ENCODE measurements at places on chromosomes 5 and 9.

DNA sequence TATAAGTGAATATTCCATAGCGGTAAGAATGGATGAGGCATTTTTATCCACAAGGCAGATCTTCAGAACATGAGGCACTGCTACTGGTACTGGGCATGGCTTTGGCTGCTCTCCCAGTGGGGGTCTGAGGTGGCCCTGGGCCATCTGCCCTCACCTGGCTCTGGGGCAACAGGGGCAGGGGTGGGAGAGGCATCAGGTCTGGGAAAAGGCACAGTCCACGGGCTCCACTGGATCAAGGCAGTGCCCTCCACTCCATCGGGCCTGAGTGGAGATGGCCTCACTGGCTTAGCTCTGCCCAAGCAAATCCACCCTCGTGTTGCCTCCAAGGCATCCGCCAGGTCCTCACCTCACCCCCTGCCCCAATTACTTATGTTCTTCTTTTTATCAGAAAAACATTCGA is 10.9 kb upstream of the NKD2 start:
- DNase-seq, result no peak

GRCh38 chr5:116864157-116864837 is 289.7 kb upstream of the SEMA6A start:
- peak; percentile 64 for DNase-seq

- DNase-seq, result no peak
Measured at GRCh38 chr5:147168578-147169327, 66.1 kb upstream of the STK32A start.

GRCh38 chr9:17936365-17936764 is 357.5 kb downstream of the SH3GL2 start:
- DNase-seq, result no peak

GRCh38 chr5:139574641-139575312 is 13.6 kb downstream of the UBE2D2 start:
- DNase-seq, result peak; percentile 38

GRCh38 chr9:112782218-112782617 is 31.7 kb downstream of the SNX30 start:
- DNase-seq, result no peak

- DNase-seq, result no peak
Measured at GRCh38 chr9:109250311-109250741, 70.5 kb downstream of the EPB41L4B start.

DNA sequence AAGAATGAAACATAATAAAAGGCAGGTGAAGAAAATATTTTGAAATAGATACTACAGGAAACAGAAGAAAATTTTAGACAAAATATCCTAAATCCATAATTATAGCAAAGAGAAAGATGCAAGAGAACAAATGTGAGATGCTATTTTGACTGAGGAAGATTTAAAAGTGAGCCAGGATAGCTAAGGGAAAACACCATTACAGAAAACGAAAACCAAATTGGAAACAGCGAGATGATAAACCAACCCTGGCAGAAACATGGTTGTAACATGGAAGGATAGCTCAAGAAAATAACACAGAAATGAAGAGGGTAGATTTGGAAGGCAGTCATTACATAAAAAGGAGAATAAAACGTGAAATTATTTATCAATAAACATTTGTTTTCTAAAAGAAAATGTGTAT is 267.2 kb upstream of the NREP start:
- DNase-seq, result no peak

DNA sequence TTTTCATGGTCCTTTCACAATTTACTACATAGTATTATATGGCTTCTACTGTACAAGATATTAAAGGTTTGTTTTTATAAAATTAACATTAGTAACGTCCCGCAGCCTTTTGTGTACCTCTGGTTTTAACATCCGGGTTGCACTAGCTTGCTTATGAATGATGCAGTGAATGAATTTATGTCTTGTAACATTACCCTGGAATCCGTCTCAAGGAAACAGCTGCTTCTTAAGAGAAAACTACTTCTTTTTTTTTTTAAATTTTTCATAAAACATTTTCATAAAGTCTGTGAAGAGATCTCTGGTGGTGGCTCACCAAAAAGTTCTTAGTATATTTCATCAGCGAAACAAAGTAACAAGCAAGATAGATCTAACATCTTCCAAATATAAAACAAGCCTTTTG is 23.6 kb downstream of the MARCHF3 start:
- DNase-seq, result no peak

- no peak for DNase-seq
Measured at GRCh38 chr9:108377382-108377781, 478.4 kb downstream of the ACTL7B start.

GRCh38 chr9:19517202-19517942 is 108.6 kb downstream of the ACER2 start:
- DNase-seq, result peak; percentile 67

- DNase-seq, result no peak
Measured at GRCh38 chr9:21611891-21612290, 129.8 kb upstream of the IFNE start.

GRCh38 chr5:179151286-179152118 is 91.3 kb downstream of the ZNF354C start:
- DNase-seq, result no peak

- no peak for DNase-seq
Measured at GRCh38 chr5:102815540-102816332, 60.6 kb downstream of the PAM start.

DNA sequence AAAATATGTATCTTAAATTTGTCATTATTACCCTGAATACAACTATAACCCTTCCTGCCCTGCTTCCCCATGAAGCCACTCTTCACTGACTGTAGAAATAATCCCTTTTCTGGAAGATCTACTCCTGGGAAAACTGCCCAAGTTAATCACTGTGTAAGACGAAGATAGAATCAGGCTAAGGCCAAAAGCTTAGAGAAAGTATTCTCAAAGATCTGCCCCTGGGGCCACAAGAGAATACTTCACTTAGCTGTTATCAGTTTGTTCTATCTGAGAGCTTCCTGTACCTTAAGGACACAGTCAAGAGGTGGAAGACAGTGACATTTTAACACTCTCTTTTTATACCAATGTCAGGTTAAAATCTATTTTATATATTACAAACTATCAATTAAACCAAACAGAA is 33.8 kb downstream of the RNF145 start:
- DNase-seq, result no peak

DNA sequence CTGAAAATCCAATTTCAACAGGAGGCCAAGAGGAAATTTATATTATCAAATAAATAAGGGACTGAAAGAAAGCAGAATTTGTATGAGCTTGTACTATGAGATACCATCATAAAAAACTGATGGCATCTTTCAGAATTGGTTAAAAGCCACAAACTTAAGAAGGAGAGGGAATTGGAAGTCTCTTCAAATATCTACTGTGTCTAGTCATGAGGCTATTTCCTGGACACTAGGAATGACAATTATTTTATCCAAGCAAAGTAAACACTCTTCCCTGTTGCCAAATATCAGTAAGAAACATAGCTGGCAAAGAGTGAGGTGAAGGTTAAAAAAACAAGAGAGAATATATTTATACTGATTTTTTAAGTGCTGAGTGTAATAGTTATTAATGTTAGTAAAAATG is 101.5 kb upstream of the ARRDC3 start:
- no peak for DNase-seq

- no peak for DNase-seq
Measured at GRCh38 chr5:125083981-125084380, 337.5 kb upstream of the ZNF608 start.

DNA sequence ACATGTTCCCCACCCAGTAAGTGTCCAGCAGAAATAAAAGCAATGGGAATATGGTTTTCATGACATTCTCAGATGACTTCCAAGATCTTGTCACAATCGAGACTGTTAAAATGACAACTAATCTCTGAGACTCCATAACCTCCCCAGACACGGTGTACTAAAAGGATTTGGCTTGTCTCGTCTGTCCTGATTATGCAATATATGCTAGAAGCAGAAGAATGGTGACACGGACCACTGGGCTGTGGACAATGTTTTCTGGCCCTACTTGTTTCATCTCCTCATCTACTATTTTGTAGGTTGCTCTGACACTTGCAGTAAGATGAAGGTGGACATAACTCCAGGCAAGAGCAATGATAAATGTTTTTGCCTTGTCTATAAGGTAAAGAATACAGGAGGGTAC is 56.6 kb downstream of the BNC2 start:
- DNase-seq, result no peak

DNA sequence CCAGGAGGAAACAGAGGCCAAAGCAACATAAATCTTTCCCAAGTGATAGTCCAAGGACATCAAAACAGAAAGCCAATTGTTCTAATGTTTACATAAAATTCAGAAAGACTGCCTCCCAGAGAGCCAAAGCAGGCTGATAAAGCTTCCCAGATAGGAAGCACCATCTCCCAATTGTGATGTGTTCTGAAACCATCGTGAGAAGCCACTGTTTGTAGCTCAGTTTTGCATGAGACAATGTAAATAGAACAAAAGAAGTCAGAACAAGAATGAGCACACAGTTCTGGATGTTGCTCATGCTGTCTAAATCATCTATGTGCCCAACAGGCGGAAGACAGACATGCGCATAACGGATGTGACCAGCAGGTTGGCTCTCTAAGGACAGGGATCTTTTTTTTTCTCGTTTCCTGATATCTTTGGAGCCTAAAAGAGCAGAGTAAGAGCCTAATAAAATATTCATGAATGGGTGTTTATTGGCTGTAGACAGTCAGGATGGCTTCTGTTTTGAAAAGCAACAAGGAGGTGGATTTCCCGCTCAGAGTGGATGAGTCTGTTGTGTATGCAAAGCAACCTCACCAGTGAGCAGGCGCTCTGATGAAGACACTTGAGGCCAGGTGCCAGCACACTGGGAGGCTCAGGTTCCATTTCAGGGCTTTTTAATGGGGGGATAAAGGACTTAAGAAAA is 113.6 kb downstream of the GNA14 start:
- DNase-seq, result no peak

DNA sequence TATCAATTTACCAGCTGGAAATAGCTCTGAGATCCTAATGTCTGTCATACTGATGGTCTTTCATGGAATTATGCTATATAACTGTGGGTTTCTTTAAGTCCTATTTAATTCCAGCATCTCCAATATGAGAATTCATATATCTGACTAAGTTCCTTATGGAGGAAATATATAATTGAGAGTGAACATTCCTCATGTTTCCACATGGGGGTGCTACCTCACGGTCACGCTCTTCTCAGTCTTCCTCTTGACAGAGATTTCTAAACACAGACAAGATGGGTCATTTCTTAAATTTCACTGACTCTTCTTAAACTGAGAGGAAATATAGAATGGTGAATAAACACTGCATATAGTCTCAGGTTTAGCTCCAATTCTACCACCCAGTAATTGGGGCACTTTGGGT is 212.1 kb downstream of the SLF1 start:
- peak; percentile 26 for DNase-seq

DNA sequence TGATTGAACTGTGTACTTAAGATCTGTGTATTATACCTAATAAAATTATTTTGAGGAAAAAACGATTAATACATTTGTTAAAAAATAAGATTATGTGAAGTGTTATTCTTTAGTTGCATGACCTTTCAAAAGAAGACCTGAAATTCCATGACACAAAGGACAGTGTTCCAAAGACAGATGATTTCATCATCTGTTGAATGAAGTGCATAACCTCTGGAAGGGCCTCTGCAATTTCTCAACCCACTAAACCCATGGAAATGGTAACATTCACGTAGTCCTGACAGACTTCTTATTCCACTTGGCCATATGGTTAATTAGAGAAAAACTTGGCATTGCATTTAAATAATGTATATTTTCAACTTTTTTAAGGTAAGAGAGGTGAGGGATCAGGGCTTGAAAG is 167.2 kb upstream of the CTNND2 start:
- no peak for DNase-seq

GRCh38 chr9:4734150-4734549 is 6.9 kb downstream of the AK3 start:
- DNase-seq, result no peak

All from iPS-NIHi11 (cell line).